ENCODE measurements at places on chromosomes 2 and 18. TPM values are rescaled to one million over a fixed set of nuclear protein-coding genes. Genes with fewer than 3 reads are reported as not detected.

DNA sequence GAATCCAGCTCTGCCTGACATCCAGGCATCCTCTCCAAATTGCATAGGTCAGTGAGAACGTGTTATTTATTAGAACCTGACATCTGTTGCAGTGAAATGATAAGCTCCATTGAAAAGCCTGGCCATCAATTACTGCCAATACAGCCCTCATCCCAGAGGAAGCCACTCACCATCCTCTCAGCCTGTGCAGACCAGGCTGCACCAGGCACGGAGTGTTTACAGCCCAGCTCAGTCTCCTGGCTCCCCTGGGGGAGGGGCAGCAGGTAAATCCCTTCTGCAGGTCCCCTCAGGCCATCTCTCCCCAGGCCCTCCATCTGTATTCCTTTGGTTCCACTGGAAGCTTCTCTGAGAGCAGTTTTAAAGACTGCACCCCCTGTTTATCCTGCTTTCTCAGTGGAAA is 82.6 kb upstream of the FOSL2 start:
- DNase-seq, result no peak

GRCh38 chr2:88168386-88168785 is 1.8 kb upstream of the THNSL2 start:
- no peak for DNase-seq

GRCh38 chr2:185802926-185803325 is 64.3 kb downstream of the FSIP2 start:
- no peak for DNase-seq

GRCh38 chr18:28176698-28176947 is 307 bp downstream of the CDH2 start:
- no peak for DNase-seq

Gene SIX3
- not detected for total RNA-seq

Gene SDC1
- 3.6 TPM for total RNA-seq

Gene GKN1
- not detected for total RNA-seq

Data from endothelial cell (in vitro differentiated cells).